GM12878 (cell line): ENCODE measurements at places on chromosomes 1 and 21. TPM values are rescaled to one million over a fixed set of nuclear protein-coding genes. Genes with fewer than 3 reads are reported as not detected.

The SLAMF1 gene
- total RNA-seq = 125 and 140 TPM in 2 replicates

The GTF2B gene
- total RNA-seq = 27.9 and 28.9 TPM in 2 replicates

The KRTAP7-1 gene
- not detected in 2 replicates for total RNA-seq

- DNase-seq = no peak
- H3K36me3 ChIP-seq = no peaks in the 10 kb centered on the region
- no peak overlapping the region for H3K4me3 ChIP-seq
- no peaks in the 10 kb centered on the region for H3K4me1 ChIP-seq
- no peak overlapping the region for H3K27ac ChIP-seq
Measured at GRCh38 chr1:162400790-162401355, 11.1 kb downstream of the SH2D1B start.

DNA sequence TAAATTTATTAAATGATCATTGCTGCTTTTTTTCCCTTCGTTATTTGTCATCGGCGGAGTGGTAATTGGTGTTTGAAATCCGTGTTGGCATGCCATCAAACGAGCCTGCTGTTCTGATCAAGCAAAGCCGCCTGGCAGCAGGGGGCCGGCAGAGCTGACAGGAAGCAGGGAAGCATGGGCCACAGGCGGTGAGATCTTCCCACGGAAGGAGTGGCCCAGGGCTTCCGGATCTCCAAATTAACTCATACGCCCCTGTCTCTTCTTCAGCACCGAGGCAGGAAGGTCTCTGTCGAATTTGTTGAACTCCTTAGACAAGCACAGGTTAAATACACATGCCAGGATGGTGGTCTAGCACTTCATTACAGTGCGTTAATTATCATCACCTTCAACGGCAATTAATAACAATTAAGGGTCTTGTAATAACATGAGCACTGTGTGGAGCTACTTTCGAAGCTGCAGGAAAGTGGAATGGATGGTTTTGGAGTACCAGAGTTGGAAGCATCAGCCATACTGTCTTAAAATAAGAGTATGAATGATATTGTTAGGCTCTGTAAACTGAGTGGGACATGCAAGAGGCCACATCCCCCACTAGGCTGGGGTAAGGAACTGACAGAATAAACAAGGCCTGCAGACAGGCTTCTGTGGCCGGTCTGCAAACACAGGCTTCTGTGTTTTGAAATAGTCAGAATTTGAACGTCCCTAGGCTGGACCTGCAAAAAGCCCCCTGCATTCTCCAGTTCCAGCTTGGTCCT lies 199.4 kb upstream of the DAB1 start:
- no peaks in the 10 kb centered on the region for H3K36me3 ChIP-seq
- no peak for DNase-seq
- H3K27ac ChIP-seq = no peak overlapping the region
- no peaks in the 10 kb centered on the region for H3K27me3 ChIP-seq

GRCh38 chr1:64572222-64572900 lies 102.4 kb downstream of the CACHD1 start:
- no peak overlapping the region for H3K27ac ChIP-seq
- no peak overlapping the region for H3K4me3 ChIP-seq
- H3K27me3 ChIP-seq = no peaks in the 10 kb centered on the region
- H3K36me3 ChIP-seq = no peaks in the 10 kb centered on the region

- H3K27me3 ChIP-seq = no peaks in the 10 kb centered on the region
- no peak overlapping the region for H3K4me3 ChIP-seq
- H3K36me3 ChIP-seq = peaks cover 26% of the 10 kb centered on the region; the same call in 1 of the 2 replicates
- no peaks in the 10 kb centered on the region for H3K4me1 ChIP-seq
- no peak overlapping the region for H3K27ac ChIP-seq
Measured at GRCh38 chr1:19260211-19261138, 8.9 kb downstream of the MRTO4 start.

DNA sequence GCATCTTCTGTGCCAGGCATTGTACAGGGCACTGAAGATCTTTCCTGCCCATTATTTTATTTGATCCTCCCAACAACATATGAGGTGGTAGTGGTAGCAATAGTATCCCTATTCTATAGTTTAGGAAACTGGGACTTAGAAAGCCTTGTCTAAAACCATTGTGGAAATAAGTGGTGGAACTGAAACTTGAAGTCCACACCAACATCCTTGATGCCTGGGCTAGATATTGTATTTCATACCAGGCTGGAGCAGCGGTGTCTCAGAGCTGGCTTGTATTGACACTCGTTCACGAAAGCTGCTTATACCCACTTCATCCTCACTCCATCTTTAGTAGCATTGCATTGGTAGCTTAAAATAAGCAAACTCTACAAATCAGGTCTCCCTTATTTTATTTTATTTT lies 9.7 kb upstream of the CTSS start:
- no peaks in the 10 kb centered on the region for H3K27me3 ChIP-seq
- DNase-seq = no peak
- H3K4me1 ChIP-seq = peaks cover 12% of the 10 kb centered on the region
- no peak overlapping the region for H3K4me3 ChIP-seq
- no peak overlapping the region for H3K27ac ChIP-seq
- no peaks in the 10 kb centered on the region for H3K36me3 ChIP-seq

DNA sequence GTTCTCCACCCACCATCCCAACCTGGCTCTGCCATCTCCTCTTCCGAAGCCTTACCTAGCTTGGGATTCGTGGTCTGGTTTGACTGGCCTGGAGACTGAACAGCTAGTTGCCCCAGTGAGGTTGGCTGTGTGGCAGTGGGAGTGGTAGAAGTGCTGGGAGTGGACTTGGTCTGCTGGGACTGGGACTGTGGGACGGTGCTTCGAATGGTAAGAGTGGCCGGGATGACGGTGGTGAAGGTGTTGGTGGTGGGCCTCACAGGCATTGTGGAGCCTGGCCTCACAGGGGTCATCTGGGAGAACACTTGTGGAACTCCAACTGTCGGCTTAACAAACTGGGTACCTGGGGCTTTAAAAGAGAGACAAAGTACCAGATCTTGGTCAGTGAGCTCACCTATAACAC lies 28.7 kb downstream of the PSMB4 start:
- no peak overlapping the region for H3K4me3 ChIP-seq
- H3K4me1 ChIP-seq = no peaks in the 10 kb centered on the region
- H3K36me3 ChIP-seq = peaks cover 31% of the 10 kb centered on the region; the same call in 1 of the 2 replicates
- no peak overlapping the region for H3K27ac ChIP-seq
